Activated CD4-positive, alpha-beta T cell treated with anti-CD3 and anti-CD28 coated beads, Interleukin-2, amount 50 U/mL, for 48 hours (primary cell): ENCODE measurements at places on chromosomes 7 and 10.

DNA sequence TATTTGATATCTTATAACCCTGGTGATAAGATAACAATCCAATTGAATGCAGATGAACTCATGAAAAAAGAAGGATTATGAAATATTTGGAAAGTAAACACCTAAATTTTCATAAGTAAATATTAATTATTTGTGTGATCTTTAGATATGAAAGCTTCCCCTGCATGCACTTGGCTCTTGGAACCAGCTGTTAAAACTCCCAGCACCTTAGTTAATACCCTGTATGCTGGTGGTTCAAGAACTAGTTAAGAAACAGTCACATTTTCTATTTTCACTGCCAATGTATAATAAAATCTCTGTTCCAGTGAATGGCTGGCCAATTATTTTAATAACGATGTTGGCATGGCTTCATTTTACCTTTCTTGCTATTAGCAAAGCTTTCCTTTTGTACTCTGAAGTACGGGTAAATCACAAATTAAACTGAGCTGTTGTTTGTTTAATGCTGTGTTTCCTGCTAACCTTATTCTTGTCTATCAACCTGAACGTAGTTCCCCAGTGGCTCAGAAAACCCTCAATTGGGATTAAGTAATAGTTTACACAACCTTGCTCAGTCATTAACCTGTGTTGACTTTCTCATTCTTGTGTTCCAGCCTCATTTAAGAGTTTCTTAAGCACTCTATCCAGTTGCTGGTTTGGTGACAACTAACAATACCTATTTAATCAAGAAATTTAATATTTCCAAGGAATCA is 38.9 kb downstream of the MET start:
- no peak for DNase-seq

GRCh38 chr7:94446308-94446707 is 51.6 kb downstream of the COL1A2 start:
- DNase-seq = no peak

GRCh38 chr10:89525556-89525955 is 9.8 kb downstream of the SLC16A12 start:
- DNase-seq = no peak

GRCh38 chr7:4883372-4884144 is at the start of gene RADIL:
TSS of gene RADIL (minus strand) at chr7:4883716. CDS start at chr7:4878139, 5,577 bp downstream.
- peak; percentile 94 for DNase-seq

GRCh38 chr10:5447611-5448071 is 35.3 kb downstream of the NET1 start:
- no peak for DNase-seq

GRCh38 chr10:5434017-5434753 is 21.8 kb downstream of the NET1 start:
- no peak for DNase-seq

DNA sequence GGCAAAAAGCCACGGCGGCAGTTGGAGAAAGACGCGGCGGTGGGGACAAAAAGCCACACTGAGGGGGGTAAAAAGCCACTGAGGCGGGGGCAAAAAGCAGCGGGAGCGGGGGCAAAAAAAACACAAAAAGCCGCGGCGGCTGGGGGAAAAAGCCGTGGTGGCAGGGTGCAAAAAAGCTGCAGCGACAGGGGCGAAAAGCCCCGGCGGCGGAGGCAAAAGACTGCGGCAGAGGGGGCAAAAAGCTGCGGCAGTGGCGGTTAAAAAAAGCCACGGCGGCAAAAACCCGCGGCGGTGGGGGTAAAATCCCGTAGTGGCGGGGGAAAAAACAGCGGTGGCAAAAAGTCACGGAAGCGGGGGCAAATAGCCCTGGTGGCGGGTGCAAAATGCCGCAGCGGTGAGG is 527.3 kb downstream of the ZNF33B start:
- no peak for DNase-seq

- DNase-seq = no peak
Observed at GRCh38 chr10:87860156-87860795, 3.1 kb downstream of the KLLN start.

- no peak for DNase-seq
Observed at GRCh38 chr10:78550090-78550489, 516.4 kb downstream of the RPS24 start.

DNA sequence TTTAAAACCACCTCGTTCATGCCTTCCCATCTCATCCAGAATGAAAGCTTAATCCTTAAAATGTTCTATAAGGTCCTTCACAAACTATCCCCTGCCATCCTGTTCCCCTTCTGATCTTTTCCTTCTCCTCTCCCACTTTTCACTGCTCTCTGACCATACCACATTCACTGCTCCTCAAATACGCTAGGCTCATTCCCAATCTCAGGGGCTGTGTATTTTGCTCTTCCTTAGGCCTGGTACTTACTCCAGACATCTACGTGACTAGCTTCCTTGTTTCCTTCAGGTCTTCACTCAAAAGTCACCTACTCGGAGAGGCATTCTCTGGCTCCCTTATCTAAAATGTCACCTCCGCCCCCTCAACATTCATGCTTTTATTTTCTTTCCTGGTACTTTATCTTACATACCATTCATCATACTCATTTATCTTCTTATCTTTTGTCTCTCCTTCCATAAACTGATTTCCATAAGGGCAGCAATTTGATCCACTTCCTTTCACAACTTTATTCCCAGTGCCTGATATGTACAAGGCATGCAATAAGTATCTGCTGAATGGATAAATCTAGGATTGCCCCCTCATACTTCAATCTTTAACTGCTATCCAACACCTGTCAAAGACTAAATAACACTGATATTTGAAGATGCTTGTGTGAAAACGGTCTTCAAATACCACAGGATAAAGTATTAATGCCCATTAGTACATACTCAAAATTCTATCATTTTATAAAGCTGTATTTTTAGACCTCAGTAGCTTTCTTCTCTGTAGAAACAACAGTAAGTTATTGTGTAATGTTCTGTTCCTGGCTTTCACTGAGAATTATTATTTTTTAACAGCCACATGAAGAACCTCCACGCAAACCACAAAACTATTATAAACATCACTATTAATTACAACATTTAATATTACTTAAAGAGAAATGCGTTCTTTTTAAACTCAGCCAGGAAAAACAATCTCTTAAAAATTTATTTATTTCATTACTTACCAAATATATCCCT is 27.0 kb downstream of the JMJD1C start:
- DNase-seq = no peak

- DNase-seq = no peak
Observed at GRCh38 chr7:101241443-101242349, 3.2 kb downstream of the FIS1 start.

DNA sequence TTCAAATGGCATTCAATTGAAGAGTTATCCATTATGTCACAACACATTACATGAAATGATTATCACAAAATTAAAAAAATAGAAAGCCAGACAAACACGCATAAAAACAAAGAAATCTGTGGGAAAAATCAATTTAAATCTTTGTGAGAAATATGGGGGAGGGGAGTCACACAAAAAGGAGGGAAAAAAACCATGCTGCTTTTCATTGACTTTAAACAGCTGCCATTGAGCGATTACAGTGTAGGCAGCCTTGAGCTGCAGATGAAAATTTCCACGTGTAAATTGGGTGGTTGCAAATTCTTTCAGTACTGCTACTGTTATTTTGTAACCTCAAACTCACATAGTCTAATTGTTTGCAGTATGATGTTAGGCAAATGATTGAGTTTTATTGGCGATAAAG is 889.9 kb upstream of the PHF14 start:
- DNase-seq = no peak

- no peak for DNase-seq
Observed at GRCh38 chr10:21385536-21385935, 139.9 kb downstream of the SKIDA1 start.

DNA sequence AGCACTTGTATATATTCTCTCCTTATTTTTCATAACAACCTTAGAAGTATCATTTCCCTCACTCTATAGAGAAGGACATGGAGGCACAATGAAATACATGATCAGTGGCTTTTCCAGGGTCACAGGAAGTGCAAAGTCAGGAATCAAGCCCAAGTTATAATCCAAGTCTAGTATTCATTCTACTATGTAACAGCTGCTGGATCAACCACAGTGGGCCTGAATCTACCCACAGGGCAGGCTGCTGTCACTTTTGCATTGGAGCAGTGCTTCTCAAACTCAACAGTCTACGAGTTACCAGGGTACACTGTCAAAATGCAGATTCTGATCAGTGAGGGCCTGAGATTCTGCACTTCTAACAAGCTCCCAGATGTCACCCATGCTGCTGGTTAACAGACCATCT is 18.3 kb downstream of the ZDHHC16 start:
- DNase-seq = no peak

DNA sequence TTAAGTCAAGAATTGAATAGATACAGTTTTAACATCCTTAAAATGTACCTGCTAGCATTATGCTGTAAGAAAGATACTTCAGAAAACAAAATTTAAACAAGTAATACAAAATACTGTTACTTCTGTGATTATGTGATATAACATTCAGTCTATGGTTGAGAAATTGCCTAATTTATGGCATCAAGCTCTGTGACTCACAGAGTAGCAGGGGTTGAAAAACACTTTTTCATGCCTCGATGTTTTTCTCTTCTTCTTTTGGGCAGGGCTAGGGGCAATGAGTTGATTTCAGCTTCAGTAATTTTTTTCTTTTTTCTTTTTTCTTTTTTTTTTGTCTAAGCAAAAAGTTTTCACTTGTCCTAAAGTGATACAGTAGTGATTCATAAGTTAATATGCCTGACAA is 209.2 kb downstream of the MBL2 start:
- DNase-seq = no peak

- no peak for DNase-seq
Observed at GRCh38 chr10:63236113-63236935, 103.2 kb downstream of the NRBF2 start.

DNA sequence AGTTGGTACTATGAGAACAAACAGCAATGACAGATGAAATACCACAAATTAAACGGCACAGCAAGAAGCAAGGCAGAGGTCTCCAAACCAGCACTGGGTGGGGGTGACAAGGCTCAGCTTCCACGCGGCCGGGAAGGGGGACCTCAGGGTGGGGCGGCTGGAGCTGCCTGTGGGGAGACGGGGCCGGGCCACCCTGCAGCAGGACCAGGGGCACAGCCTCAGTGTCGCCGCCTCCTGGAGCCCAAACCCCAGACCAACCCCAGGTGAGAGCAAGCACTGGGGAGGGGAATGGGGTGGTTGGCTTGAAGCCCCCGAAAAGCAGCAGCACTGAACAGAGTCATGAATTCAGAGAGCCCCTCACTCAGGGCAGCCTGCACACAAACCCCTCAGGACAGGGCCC is 49.3 kb upstream of the PRKAR1B start:
- DNase-seq = no peak

DNA sequence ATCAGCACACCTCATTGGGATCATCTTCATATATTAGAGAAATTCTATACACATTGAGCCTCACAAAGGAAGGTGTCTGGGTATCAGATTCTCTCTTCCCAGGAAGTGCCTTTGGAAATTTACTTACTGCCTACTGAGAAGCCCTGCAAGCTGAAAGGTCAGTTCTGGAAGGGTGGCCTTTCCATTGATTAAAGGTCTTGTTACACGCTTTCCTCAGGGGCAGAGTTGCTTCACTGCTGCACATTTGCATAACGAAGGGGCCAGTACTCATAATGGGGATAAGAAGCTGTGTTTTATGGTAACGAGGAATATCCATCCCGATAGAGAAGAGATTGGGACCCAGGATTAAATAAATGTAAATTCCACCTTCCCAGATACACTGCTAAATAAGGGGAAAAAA is 19.4 kb upstream of the IL15RA start:
- no peak for DNase-seq

- DNase-seq = no peak
Observed at GRCh38 chr7:135734343-135734689, 6.3 kb upstream of the SLC13A4 start.

GRCh38 chr10:47316131-47316530 is 6.1 kb upstream of the GDF2 start:
- DNase-seq = no peak

DNA sequence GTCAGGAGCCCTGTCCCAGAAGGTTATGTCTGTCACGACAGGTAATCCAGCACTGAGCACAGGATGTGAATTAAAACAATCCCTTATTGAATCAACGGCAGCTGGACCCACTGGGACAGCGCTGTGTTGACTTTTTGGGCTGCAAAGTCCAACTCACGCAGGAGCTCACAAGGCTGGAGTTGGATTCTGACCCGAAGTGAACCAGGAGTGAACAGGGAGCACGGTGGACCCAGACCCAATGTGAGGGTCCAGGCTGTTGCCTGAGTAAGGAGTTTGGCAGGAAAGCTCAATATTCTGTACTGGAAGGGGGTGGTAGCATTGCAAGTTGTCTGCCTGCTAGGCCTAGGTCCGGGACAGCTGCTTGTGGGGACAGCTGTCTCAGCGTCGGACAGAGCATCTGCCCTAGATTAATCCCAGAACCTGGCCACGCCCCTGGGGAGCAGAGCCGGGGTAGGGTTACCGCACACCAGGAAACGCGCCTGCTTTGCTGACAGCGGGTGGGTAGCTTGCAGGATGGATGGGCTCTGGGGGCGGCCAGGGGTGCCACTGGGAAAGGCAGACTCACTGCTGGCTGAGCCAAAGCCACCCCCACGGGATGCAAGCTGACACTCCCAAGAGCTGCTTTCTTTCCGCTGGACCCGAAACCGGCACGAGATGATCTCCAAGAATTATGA is 24.0 kb downstream of the COL26A1 start:
- DNase-seq = no peak

DNA sequence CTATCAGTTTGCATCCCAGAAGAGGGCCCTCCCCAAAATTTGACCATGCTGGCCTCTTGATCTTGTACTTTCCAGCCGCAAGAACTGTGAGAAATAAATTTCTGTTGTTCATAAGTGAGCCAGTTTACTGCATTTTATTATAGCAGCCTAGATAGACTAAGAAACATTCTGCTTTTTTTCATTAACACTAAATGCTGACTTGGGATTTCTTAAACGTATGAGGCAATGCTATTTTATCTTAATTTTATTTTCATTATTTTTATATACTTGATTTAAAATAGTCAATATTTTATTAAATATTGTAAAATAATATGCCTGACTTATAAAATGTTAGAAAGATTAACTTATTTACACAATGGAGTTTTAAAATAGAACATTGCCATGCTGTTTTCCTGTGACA is 341.8 kb upstream of the CNTNAP2 start:
- no peak for DNase-seq

- no peak for DNase-seq
Observed at GRCh38 chr10:75827587-75828021, 396.2 kb downstream of the LRMDA start.

GRCh38 chr7:116929914-116930913 is 23.1 kb upstream of the ST7 start:
- DNase-seq = peak; percentile 84

- DNase-seq = no peak
Observed at GRCh38 chr10:57338823-57339558, 928.7 kb downstream of the IPMK start.
